Lung microvascular endothelial cell (primary cell): ENCODE measurements at places on chromosomes 1 and 21. TPM values are rescaled to one million over a fixed set of nuclear protein-coding genes. Genes with fewer than 3 reads are reported as not detected.

Gene MYOG
- total RNA-seq: not detected in 2 replicates

Gene OBSCN
- total RNA-seq: 2.2 and 9.5 TPM in 2 replicates

Gene BARHL2
- total RNA-seq: not detected in 2 replicates

Gene GPR37L1
- total RNA-seq: under 0.01 TPM in 1 of 2 replicates, not detected in the other

Gene IVL
- total RNA-seq: not detected in 2 replicates

Gene SPRR4
- total RNA-seq: not detected in 2 replicates

Gene IPO13
- total RNA-seq: 5.4 and 8.5 TPM in 2 replicates

Gene IFI44
- 3.2 and 15.0 TPM in 2 replicates for total RNA-seq

Gene SYNC
- total RNA-seq: 11.3 and 13.9 TPM in 2 replicates

Gene OLFML3
- total RNA-seq: 5.8 and 8.7 TPM in 2 replicates

Gene LCE2C
- total RNA-seq: not detected in 2 replicates
